ENCODE measurements at places on chromosomes 6 and 20.

- DNase-seq, result no peak
Measured at GRCh38 chr6:35698858-35699257, 10.1 kb upstream of the FKBP5 start.

DNA sequence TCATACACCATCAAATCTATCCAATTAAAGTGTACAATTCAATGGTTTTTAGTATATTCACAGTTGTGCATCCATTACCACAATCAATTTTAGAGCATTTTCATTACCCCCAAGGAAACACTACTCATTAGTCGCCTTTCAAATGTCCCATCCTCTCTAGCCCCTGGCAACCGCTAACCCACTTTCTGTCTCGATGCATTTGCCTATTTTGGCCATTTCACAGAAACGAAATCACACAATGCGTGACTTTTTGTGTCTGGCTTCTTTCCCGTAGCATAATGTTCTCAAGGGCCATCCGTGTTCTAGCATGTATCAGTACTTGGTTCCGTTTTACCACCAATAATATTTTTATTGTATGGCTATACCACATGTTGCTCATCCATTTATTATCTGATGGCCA, 51.7 kb downstream of the PPP1R3G start:
- DNase-seq, result no peak

DNA sequence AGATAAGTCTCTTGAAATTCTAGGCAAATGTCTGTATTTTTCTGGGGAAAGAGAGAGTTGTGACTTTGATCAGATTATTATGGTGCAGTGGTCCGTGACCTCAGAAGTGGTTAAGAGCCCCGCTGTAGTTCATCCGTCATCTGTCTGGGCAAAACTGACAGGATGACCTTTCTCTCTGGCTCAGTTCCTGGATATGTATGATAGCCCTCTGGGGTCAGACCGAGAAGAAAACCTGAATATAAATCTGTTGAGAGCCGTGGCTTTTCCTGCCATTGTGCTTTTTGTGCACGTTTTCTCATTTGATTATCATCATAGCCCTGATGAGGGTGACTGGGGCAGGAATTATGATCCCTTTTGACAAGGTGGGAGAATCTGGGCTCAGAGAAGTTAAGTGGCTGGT, 26.5 kb downstream of the GHRH start:
- DNase-seq, result no peak

DNA sequence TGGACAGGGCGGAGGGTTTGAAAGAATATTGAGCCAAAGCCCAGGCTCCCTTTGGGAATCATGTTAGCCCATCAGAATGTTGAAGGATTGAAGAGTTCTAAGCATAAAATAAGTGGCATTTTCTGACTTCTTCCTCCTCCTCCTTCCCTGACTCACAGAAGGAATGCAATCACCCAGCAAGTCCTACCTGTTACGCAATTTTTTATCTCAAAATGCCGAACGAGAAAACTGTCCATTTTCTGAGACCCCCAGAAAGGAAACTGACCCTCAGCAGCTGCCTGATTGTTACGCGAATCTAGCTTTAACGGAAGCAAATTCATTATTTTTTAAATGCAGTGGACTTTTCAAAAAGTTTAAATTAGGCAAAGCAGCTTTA, 4.7 kb upstream of the DNAJC5 start:
- DNase-seq, result no peak

DNA sequence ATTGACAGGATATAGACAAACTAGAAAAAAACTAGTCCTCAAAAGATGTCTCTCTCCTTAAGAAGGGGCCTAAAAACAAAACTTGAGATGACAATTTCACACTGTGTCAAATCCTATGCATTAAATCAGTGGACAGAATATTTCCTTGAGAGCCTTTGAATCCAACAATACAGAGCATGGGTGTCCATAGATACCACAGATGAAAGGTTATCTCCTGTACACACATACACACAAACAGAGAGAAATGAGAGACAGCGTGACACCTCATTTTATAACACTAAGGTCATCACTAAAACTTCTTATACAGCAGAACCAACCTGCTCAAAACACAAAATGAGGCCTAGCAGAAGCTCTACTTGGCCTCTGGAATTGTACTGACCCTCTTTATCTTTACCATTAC, 55.5 kb downstream of the MAP7 start:
- DNase-seq, result no peak

GRCh38 chr20:1900321-1900801, 5.2 kb downstream of the SIRPA start:
- no peak for DNase-seq

DNA sequence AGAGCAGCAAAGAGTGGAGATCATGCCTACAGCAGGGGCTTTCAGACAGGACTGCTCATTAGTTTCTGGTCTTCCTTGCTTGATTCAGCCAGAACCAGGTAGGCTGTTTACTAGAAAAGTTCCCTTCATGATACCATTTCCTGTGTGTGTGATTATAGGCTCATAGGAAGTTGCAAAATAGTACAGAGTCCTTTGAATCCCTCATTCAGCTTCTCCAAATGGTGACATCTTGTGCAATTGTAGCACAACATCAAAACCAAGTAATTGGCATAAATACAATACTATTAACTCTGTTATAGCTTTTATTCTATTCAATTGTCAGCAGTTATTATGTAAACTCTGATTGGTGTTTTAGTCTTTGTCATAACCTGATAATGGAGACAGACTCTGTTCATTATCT, 347.3 kb upstream of the CDH4 start:
- DNase-seq, result no peak

GRCh38 chr6:32666420-32667300, at the start of gene HLA-DQB1:
TSS of gene HLA-DQB1 (minus strand) at chr6:32666657. CDS start at chr6:32666607, 50 bp downstream.
- DNase-seq, result no peak

- DNase-seq, result no peak
Measured at GRCh38 chr20:41201760-41202159, 64.4 kb downstream of the PLCG1 start.

DNA sequence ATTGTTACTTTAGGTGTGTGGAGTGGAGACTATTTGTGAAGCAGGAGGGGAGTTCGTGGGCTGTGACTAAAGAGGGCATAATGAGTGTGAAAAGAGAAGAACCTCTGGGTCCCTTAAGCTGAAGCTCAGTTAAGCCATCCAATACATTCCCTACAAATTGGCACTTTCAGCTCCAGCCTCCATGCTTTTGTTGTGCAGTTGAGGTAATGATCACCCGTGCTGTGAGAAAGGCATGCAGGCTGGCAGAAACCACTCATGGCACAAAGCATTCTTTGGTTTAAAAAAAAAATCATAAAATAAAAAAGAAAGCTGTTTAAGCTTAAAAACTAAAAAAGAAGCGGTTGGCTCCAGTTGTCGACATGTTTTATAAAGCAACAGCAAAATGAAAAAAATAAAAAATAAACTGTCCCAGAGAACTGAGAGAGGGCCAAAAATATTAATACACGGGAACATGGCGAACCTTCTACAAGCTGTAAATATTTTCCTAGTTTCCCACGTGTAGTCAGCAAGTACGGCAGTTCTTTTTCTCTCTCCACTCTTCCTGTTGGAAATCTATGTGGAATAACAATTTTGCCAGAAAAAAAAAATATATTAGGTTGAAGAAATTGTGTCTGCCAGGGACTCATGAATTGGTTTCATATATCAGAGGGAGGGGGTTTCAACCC, 82.2 kb downstream of the ANKRD60 start:
- DNase-seq, result no peak

GRCh38 chr6:53284901-53285300, 63.8 kb downstream of the ELOVL5 start:
- DNase-seq, result no peak

- no peak for DNase-seq
Measured at GRCh38 chr20:56552911-56553629, 20.0 kb downstream of the FAM209B start.

DNA sequence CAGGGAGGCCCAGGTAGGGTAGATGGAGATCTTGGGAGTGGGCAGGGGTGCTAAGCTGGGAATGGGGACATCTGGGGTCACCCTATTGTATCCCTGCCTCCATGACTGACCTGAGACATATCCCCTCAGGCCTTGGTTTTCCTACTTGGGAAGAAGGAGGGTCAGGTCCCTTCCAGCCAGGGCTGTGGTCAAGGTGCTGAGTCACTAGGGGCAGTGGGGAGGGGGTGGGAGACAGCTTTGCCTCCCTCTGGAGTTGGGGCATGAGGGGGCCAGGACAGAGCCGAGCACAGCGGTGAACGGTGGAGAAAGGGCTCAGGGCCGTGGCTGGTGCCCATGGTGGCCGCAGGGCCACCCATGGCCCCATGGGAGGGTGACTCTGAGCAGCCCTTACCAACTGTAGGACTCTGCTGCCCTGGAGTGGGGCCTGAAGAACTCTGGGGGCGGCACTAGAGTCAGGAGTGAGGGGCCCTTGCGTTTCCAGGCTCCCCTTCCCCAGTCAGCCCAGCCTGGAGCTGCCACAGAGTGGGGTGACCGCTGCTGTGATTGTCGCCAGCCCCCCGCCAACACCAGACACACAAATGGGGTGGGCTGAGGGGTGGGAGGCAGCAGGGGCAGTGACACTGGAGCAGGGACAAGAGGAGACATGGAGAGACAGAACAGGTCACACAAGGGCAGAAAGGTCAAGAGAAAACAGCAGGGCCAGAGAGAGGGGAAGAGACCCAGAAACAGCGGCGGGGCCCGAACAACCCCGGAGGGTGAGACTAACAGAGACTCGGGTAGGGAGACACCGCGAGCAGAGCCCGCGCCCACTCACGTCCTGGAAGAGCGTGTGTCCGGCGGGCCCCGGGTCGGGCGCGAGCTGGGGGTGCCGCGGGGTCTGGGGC, 576 bp downstream of the NECAB3 start:
- no peak for DNase-seq

DNA sequence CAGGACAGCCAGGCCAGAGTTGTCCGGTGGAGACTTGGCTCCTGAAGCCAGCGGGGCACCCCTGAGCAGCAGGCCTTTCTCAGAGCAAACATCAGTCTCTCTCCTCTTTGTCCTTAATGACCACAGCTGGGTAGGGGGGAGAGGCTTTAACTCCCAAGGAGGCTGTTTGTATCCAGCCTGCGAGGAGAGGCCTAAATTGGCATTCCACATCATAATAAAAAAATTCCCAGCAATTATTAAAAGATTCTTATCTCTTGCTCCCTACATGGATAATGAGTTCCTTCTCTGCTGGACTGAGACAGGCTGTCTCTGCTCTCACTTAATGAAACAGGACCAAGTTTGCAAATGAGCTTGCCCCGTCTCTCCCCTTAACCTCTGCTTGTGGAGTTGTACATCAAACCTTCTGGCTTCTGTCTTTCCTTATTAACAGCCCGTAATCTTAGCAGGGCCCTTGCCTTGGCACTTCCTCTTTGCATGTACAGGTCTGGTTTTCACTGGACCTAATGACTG, 838.2 kb downstream of the MAFB start:
- DNase-seq, result no peak

DNA sequence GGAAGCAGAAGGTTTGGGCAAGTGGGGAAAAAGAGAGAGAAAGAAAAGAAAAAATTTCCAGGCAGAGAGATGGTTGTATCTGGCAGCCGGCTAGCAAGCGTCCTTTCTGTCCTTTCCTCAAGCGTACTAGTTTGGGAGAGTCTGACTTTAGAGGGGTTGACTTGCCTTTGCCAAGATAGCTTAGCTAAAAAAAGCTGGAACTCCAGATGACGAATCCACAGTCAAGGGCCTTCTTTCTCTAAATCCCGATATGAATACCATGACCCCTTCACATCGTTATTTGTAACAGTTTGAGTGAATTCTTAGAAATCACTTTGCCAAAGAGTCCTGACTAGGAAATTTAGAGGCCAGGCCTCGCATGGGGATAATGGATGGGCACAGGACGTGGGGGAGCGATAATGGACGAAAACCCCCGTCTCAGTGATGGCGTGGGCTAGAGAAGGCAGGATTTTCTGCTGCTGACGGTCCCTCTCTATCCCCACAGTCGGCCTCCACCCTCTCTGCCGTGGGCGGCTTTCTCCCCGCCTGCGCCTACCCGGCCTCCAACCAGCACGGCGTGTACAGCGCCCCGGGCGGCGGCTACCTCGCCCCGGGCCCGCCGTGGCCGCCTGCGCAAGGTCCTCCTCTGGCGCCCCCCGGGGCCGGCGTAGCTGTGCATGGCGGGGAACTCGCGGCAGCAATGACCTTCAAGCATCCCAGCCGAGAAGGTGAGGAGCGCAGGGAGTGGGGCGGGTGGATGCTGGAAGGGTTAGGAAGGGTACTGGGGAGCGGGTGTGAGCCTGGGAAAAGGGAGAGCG, 3.5 kb downstream of the PAX1 start:
- no peak for DNase-seq

DNA sequence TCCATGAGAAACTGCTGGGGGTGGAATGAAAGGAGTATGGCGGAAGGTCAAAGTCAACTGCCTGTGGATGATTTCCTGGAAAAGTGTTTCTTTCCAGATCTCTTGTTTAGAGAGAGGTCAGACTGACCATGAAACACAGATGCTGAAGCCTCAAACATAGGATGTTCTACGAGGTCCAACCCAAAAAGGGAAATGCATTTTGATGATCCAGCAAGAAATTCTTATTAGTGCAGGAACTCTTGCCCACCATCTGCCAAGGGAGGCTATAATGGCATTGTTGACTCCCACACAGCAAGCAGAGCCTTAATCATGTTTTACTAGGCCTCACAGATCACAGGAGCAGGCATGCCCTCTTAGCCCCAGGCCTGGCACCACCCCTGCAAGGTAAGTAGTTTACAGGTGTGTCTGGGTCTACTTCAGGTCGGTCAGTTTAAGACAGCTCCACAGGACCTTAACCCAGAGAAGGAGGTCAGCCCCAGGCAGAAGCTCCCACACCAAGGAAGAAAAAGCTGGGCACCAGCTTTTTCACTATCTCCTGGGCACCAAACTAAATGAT, 67.6 kb upstream of the CNKSR3 start:
- DNase-seq, result no peak

- no peak for DNase-seq
Measured at GRCh38 chr6:114556846-114557488, 214.1 kb upstream of the HS3ST5 start.

DNA sequence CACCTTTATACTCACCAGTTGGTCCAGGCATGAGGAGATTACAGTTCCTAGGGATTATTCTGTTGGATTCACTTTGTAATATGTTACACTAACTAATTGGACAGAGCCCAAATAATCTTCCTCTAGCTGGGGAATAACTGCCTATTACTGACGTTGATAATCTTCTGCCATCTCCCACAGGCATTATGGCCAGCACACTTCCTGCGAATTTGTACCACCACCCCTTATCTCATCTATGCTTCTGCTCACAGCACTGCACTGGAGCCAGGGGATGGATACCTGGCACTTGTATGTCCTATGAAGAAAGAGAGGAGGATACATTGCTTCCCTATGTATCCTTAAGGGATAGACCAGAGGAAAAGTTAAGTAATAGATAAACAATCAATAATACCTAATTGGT, 494.8 kb upstream of the MAN1A1 start:
- DNase-seq, result no peak

GRCh38 chr6:40398810-40399477, 188.2 kb downstream of the LRFN2 start:
- DNase-seq, result no peak

All from esophagus squamous epithelium (tissue), 5 donors.